Stimulated activated CD4-positive, alpha-beta T cell treated with anti-CD3 and anti-CD28 coated beads, Interleukin-12 subunit alpha, Interleukin-12 subunit beta, amount 100 ng/mL, for 48 hours (primary cell): ENCODE measurements at places on chromosomes 12 and 14.
A peak's percentile ranks its signal among the peaks of the same experiment; 100 is the strongest.

DNA sequence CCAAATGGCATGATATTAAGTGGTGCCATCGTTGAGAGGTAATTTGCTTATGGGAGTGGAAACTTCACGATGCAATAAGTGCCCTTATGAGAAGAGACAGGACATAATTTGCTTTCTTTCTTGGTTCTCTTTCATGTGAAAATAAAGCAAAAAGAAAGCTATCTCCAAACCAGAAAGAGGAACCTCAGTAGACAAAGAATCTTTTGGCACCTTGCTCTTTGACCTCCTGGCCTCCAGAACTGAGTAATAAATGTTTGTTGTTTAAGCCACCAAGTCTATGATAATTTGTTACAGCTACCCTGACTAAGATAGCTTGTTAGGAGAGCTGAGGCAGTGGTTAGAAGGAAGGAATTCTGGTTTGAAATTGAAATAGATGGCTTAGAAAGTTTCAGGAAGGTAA, 39.6 kb downstream of the CCER1 start:
- no peak for DNase-seq

GRCh38 chr14:103346286-103346685, 12.2 kb downstream of the EIF5 start:
- no peak for DNase-seq

GRCh38 chr14:84027351-84027750, 1502.6 kb upstream of the FLRT2 start:
- DNase-seq, result no peak

GRCh38 chr14:25215607-25216006, 165.7 kb upstream of the STXBP6 start:
- no peak for DNase-seq

- DNase-seq, result no peak
Observed at GRCh38 chr12:19893514-19893913, 454.2 kb downstream of the AEBP2 start.

GRCh38 chr12:42237853-42238239, 202 bp downstream of the YAF2 start:
- no peak for DNase-seq

GRCh38 chr14:74685921-74686678, 26.8 kb downstream of the AREL1 start:
- no peak for DNase-seq

- no peak for DNase-seq
Observed at GRCh38 chr14:39492267-39492666, 60.0 kb upstream of the FBXO33 start.

GRCh38 chr14:61861320-61861865, 99.2 kb downstream of the SNAPC1 start:
- no peak for DNase-seq

GRCh38 chr12:49031573-49032161, 13.1 kb upstream of the PRKAG1 start:
- DNase-seq, result no peak

DNA sequence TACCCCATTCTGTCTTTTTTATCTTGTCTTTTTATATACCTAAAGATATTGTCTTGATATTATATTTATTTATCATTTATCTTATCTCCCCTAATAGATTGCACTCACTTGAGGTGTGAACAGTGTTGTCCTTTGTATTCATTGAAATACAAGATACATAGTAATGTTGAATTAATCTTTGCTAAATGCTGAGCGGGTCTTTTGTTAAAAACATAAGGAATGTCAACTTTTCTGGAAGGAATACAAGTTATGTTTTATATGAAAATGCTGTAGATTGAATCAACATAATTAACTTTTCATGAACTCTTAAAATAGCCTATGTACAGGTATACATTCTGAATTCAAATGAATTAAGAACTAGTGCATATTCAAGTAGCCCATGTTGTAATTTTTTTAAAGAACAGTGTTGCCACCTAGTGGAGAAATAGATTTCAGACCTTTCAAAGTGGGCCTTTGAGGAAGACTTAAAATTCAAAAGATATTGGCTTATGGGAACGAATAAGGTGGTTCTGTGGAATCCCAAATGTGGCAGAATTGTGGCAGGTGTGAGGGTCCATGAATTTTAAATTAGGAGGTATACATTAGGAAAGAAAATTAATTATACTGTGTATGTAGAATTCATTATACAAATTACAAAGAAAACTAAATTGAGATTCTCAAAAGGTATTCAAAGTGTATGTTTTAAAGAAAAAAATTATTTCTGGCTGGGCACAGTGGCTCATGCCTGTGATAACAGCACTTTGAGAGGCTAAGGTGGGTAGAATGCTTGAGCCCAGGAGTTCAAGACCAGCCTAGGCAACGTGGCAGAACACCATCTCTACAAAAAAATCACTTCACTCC, 19.1 kb downstream of the BBOF1 start:
- DNase-seq, result no peak

DNA sequence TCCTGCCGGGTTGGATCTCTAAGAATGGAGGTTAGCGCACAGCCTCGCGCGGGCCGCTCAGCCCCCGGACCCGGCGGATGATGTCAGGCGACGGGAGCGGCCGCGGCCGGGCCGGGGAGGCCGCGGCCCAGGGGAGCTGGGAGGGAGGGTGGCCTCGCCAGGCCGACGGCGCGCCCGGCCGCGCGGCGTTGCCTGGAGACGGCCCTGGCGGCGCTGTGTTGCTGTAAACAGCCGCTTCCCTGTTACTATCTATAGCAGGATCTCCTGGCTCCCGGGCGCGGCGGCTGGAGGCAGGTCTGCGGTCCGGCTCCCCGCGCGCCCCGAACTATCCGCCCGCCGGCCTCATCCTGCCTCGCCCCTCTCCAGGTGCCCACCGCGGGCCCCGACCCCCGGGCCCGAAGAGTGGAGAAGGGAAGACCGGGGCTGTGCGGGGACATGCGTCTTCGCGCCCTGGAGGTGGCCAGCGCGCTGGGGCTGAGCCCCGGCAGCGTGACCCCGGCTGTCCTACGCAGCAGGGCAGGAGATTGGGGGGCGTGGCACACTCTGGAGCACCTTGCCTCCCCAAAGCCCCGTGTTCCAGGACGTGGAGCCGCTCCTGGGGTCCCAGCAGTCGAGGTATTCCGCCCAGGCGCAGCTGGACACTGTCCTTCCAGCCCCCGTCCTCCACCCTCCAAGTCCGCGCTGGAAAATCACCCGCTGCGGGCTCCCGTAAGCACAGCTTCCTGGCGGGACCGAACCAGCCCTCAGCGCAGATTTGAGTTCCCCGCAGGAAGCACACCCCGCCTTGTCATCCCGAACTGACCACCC, 1.4 kb upstream of the FOS start:
- DNase-seq, result no peak

DNA sequence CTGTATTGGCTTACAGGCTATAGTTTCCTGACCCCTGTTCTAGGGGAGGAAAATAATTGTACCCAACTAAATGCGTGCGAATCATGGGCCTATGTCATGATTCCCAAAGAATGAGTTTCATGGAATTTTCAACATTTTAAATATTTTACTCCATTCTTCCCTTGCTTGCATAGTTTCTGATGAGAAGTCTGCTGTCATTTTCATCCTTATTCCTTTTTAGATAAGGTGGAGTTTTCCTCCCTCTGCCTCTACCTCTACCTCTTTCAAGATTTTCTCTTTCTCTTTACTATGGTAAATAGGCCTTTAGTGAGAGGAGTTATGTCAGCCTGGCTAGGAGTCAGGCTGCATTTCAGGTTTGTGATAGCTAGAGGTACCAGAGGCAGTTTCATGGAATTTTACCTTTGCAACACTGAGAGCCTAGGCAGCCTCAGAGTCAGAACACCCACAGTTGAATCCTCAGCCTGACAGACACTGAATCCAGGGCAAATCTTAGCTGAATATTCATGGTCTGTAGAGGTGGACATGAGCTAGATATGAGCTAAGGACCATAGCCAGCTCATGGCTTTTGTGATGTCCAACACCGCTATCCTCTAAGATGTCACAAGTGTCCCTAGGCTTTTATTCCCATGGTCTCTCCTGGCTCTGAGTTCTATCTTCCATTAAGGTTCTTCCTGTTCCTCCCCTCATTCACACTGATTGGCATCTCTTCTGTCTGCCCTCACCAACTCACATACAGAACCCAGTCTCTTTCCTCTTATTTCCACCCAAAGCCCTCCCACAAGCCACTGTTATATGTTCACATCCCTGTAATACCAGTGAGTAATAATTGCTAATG, 6.0 kb downstream of the SERPINA3 start:
- no peak for DNase-seq

DNA sequence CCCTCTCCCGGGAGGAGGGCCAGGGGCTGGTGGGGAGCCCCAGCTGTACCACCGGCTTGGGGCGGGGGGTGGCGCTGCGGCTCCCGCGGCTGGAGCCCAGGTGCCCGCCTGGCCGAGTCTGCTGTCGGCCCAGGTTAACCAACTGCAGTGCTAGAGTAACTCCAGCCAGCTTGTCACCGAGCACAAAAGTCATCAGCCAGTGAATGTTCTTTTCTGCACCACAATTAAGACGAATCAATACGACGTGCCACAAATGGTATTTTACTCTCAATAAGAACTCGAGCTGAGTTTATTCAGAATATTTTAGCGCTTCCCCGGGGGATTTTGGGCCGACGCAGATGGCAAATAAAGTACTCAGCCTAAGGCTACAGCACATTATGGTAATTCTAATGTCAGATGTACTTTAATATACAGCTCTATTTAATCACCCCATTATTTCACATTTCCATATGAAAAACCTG, 83.2 kb downstream of the BCL11B start:
- DNase-seq, result no peak

GRCh38 chr12:31312431-31312830, 13.5 kb downstream of the SINHCAF start:
- DNase-seq, result no peak

DNA sequence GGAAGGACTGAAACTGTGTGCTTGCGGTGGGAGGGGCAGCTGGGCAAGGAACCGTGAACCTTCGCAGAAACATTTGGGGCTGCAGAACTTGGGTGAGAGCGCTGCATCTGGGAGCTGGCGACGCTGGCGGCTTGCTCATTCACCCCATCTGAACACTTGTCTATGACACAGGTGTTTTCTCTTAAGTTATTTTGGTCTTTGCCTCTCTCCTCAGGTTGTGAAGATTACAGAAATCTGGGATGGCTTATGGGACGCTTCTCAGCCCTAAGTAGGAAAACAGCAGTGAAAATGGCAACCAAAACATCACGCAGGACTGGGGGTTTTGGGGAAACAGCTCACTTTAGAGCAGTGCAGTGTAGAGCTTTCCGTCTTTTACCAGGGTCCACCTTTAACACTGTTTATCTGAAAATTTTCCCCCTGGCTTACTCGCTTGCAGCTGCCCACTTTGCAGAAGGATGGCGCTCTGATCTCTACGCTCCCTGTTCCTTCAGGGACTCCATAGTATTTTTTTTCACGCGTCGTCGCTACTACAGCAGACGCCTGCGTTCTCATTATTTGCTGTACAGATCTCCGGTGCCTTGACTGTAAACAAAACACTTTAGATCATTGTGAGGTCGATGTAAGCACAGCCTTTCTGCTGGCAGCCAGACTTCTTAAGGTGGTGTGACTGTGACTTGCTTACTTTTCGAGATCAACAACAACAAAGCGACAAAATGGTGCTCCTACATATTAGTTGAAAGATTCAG, 2.7 kb upstream of the CDKN1B start:
- peak; percentile 32 for DNase-seq

- DNase-seq, result no peak
Observed at GRCh38 chr14:89823743-89824142, 130.8 kb downstream of the EFCAB11 start.

GRCh38 chr14:95701846-95702221, 12.1 kb downstream of the TCL1A start:
- DNase-seq, result no peak

GRCh38 chr14:59869381-59870255, 958 bp downstream of the RTN1 start:
- DNase-seq, result no peak

GRCh38 chr12:48629541-48629940, 52.5 kb downstream of the KANSL2 start:
- no peak for DNase-seq

GRCh38 chr12:17928708-17929366, 161.2 kb downstream of the RERGL start:
- DNase-seq, result no peak

DNA sequence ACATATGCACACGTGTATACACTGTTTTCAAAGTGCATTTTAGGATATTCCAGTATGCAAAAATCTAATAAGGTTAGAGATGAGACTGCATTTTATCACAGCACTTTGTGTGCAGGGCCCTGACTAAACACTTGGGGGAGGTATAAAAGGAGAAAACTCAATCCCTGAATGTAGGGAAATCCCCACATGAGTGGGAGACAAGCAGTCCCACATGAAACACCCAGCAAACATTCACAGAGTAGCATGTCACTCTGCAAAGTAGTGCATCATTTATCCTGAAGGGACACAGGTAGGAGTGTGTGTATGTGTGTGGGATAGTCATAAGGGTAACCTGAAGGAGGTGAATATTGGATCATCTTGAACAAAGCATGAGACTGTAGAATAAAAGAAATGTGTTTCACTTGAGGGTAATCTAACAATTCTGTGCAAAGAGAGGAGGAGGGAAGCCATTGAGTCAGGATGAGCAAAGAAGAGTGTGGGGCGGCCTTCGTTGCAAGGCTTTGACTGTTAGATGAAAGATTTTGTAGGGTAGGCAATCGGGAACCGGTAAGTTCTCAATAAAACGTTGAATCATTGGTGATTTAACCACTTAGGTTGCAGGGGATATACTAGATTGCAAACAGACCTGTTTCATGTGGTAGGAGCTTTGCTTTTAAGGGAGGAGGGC, 2.9 kb downstream of the PRPF40B start:
- no peak for DNase-seq

- DNase-seq, result no peak
Observed at GRCh38 chr12:95185854-95186253, 31.4 kb downstream of the FGD6 start.

DNA sequence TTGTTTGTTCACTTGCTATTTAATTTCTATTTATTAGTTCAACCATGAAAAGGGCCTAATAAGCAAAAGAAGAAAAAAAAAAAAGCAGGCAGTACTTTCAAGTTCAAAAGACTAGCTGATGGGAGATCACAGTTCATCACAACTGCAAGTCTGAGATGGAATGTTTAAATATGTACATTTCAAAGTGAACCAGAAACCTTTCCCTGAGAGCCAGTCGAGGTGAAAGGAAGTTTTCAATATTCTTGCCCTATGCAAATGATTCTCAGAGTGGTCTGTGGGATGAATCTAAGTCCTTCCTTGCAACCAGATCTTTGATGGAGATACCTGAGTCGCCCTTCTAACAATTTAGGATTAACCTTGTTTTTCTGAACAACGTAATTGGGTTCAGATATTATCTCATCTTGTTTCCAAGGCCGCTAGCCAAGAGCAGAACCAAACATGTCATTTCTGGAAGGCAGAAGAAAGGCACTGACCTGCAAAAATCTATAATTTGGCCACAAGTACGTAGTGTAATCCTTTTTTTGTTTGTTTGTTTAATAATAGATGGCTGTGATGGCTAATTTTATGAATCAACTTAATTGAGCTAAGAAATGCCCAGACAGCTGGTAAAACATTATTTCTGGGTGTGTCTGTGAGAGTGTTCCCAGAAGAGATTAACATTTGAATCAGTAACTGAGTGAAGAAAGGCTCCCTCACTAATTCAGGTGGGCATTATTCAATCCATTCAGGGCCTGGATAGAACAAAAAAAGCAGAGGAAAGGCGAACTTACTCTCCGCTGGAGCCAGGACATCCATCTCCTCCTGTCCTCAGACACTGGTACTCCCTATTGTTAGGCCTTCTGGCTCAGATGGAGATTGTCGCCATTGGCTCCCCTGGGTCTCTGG, 171.1 kb upstream of the TMPO start:
- no peak for DNase-seq
